WTC11 (cell line): ENCODE measurements at places on chromosomes 5 and 9.
A peak's percentile ranks its signal among the peaks of the same experiment; 100 is the strongest.

DNA sequence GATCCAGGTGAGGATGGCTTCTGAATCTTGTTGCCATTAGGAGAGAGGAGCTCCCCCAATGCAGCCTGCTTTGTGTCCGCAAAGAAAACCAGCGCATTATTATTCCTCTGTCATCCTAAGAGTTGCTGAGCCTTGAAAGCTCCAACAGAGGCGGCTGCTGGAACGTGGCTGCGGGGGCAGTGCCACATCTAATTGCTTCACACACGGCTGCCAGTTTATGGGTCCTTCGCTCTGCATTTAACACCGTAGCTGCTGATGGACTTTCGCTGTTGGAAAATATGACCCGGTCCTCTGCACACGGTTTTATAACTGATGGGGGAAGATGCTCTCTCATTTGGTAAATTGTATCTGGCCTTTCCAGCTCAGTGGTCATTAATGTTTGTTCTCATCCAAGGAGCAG, 38.0 kb downstream of the ZNF622 start:
- H3K27me3 ChIP-seq = peaks cover 7% of the 10 kb centered on the region
- H3K36me3 ChIP-seq = peaks cover 30% of the 10 kb centered on the region
- no peak overlapping the region for H3K27ac ChIP-seq
- DNase-seq = no peak
- no peak overlapping the region for H3K4me3 ChIP-seq

DNA sequence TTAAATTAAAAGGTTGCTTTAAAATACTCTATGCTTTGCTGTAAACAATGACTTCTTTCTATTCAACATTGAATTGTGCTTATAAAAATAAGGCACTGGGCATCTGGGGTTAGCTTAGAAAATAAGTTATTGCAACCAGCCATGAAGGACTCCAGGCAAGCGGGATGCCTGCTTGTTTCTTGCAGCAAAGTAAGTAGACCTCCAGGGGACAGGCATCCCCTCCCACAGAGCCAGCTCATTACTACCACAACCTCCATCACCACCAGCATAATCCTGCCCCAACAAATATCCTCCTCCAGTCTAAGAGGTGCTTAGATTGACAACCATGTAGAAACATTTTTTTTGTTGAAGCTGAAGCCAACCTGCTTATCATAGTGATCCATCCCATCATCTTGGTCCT, 190.4 kb downstream of the TARS1 start:
- no peaks in the 10 kb centered on the region for H3K27me3 ChIP-seq
- DNase-seq = no peak
- peaks cover 4% of the 10 kb centered on the region for H3K4me1 ChIP-seq
- no peak overlapping the region for H3K27ac ChIP-seq

- peaks cover 7% of the 10 kb centered on the region for H3K36me3 ChIP-seq
- no peak for DNase-seq
- H3K27me3 ChIP-seq = peaks cover 6% of the 10 kb centered on the region
- peaks cover 70% of the 10 kb centered on the region for H3K4me1 ChIP-seq
These were observed 61.8 kb downstream of the PRKACG start for GRCh38 chr9:68951879-68952659.

DNA sequence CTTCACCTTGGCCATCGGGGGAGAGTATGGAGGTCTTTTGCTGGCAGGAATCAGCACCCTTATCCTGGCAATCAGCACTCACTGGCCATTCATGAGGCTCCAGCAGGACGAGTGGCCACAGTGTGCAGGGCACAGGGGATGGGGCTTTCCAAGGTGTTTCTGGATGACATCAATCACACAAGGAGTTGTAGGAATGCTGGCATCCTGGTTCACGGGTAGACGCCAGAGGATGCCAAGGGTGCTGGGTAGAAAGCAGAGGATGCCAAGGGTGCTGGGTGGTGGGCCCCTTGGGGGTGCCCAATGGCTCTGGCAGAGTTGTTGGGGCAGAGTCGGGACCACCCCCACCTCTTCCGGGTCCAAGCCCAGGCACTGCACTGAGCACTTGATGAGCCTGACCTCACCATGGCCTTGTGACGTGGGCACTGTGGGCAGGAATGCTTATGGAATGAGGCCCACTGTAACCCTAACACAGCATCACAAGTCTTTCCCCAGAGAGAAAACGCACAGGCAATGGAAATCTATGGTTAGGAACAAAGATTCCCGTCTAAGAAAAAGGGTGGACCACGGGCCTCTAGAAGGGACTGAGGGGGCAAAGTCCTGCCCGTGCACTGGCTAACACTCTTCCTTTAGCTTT, 29.1 kb downstream of the CEL start:
- no peak for DNase-seq
- H3K4me1 ChIP-seq = no peaks in the 10 kb centered on the region
- H3K4me3 ChIP-seq = no peak overlapping the region

GRCh38 chr5:91257301-91257700, 125.8 kb downstream of the ARRDC3 start:
- no peak overlapping the region for H3K27ac ChIP-seq
- no peak for DNase-seq
- no peaks in the 10 kb centered on the region for H3K27me3 ChIP-seq
- no peak overlapping the region for H3K4me3 ChIP-seq
- H3K36me3 ChIP-seq = no peaks in the 10 kb centered on the region

DNA sequence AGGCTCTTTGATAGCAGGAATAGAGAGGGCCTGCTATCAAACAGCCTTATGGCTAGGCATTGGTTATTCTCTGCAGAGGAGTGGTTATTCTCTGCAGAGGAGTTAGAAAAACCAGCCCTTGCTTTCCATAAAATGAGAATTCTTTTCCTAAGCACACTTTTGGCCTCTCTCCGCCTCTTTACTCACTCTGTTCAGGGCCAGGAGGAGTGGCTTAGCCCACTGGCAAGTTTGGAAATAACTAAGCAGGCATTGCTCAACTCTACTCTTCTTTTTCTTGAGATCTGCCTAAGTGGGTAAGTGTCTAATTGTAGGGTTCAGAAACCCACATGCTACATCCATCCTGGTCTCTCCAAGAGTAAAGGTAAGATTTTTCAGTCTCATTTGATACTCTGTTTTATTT, 341.7 kb downstream of the KIAA0825 start:
- H3K4me1 ChIP-seq = peaks cover 24% of the 10 kb centered on the region
- H3K36me3 ChIP-seq = peaks cover 5% of the 10 kb centered on the region
- no peak overlapping the region for H3K4me3 ChIP-seq

DNA sequence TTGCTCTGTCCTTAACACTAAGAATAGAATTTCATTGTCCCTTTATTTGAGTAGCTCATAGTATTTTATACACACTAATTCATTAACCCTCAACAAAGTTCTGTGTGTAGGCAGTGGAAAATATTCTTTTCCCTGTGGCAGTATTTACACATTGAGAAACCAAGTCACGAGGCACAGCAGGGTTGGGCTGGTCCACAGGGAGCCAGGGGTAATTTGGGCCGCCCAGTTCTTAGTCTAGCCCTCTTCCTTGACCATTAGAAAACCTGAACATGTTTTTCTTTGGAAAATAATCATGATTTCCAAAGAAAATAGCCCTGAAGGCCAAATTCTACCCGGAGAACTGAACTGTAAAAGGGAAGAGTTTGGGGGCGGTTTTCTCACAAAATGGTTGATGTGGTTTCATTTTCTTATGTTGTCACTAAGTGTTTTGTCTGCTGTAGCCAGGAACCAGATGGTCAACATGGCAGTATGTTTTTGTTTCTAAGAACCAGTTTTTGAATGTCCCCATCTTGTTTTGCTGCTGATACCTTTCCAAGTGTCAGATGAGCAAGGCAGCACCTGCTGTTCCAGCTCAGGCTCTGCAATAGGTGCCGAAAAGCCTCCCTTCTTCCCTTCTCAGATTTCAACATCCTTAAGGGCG, 29.6 kb downstream of the ARHGEF28 start:
- no peak overlapping the region for H3K4me3 ChIP-seq
- no peaks in the 10 kb centered on the region; the same call in none of the 2 replicates for H3K27me3 ChIP-seq
- H3K27ac ChIP-seq = no peak overlapping the region
- H3K36me3 ChIP-seq = no peaks in the 10 kb centered on the region
- peaks cover 3% of the 10 kb centered on the region; the same call in 1 of the 2 replicates for H3K4me1 ChIP-seq

GRCh38 chr5:156363861-156364260, 36.9 kb downstream of the SGCD start:
- no peak overlapping the region for H3K4me3 ChIP-seq
- H3K36me3 ChIP-seq = no peaks in the 10 kb centered on the region
- no peaks in the 10 kb centered on the region for H3K4me1 ChIP-seq
- H3K27me3 ChIP-seq = no peaks in the 10 kb centered on the region
- H3K27ac ChIP-seq = no peak overlapping the region
- DNase-seq = no peak

DNA sequence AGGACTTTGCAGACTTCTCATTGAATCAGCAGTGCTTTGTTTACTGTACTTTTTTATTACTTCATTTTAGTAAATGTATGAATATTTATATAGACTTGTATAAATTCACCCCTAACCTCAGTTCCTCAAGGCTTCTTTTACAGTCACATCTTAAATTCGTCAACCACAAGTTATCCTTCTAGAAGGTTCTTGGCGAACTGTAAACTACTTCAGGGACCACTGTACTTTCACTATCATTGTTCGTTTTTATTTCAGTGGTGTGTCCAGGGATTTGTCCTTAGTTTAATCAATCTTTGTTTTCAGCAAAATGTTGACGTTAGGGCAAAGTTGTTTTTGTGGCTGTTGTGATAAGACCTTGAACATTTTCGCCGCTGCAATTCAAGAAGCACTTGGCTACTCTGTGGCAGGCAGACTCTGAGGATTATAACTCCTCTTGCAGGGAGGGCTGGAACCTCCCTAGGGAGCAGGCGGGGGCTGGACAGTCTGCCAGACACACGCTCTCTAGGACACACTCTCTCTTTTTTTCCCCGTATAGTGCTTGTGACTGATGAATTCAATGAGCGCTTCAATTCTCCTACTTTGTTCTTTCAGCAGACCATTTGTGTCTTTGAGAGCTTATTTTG, 252.8 kb downstream of the FBXL7 start:
- peaks cover 41% of the 10 kb centered on the region for H3K4me1 ChIP-seq
- H3K27me3 ChIP-seq = no peaks in the 10 kb centered on the region
- no peak for DNase-seq
- no peak overlapping the region for H3K4me3 ChIP-seq
- H3K27ac ChIP-seq = no peak overlapping the region
- H3K36me3 ChIP-seq = no peaks in the 10 kb centered on the region

DNA sequence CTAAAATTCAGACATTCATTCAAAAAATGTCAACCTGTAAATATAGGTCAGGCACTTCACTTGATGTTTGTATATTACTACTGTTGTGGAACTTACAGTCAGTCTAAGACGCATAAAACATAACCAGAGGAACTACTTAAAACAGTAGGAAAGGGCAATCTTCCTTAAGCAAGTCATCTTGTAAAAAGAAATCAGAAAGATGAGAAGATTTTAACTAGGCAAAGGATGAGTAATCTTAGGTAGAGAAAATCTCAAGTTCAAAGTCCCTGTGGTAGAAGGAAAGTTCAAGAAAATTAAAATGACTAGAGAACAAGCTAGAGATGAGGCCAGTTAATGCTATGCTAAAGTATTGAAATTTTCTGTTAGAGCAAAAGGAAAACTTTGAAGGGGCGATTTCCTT, 152.4 kb downstream of the RAPGEF6 start:
- H3K36me3 ChIP-seq = peaks cover 35% of the 10 kb centered on the region
- H3K27me3 ChIP-seq = no peaks in the 10 kb centered on the region
- H3K4me3 ChIP-seq = no peak overlapping the region
- no peak overlapping the region for H3K27ac ChIP-seq

- DNase-seq = no peak
- peaks cover 7% of the 10 kb centered on the region; the same call in 1 of the 2 replicates for H3K27me3 ChIP-seq
- H3K4me1 ChIP-seq = peaks cover 16% of the 10 kb centered on the region
- no peak overlapping the region for H3K27ac ChIP-seq
These were observed 75.0 kb upstream of the ICE1 start for GRCh38 chr5:5347442-5347841.

GRCh38 chr5:69416180-69416579, 1.3 kb downstream of the MARVELD2 start:
- no peaks in the 10 kb centered on the region for H3K27me3 ChIP-seq
- H3K27ac ChIP-seq = peak overlapping the region; percentile 96
- H3K36me3 ChIP-seq = peaks cover 27% of the 10 kb centered on the region
- peak overlapping the region; percentile 91 for H3K4me3 ChIP-seq
- DNase-seq = no peak

- no peaks in the 10 kb centered on the region for H3K27me3 ChIP-seq
- no peak for DNase-seq
- no peak overlapping the region for H3K4me3 ChIP-seq
- 0 out of 2 replicates have a peak, but pooled peaks cover under 1% of the 10 kb centered on the region for H3K36me3 ChIP-seq
- H3K4me1 ChIP-seq = peaks cover 7% of the 10 kb centered on the region
These were observed 13.7 kb upstream of the ADAMTS16 start for GRCh38 chr5:5126444-5126843.

- DNase-seq = no peak
- no peaks in the 10 kb centered on the region for H3K36me3 ChIP-seq
- H3K27ac ChIP-seq = no peak overlapping the region
- H3K4me3 ChIP-seq = no peak overlapping the region
These were observed 47.4 kb downstream of the SPEF2 start for GRCh38 chr5:35665096-35665495.

DNA sequence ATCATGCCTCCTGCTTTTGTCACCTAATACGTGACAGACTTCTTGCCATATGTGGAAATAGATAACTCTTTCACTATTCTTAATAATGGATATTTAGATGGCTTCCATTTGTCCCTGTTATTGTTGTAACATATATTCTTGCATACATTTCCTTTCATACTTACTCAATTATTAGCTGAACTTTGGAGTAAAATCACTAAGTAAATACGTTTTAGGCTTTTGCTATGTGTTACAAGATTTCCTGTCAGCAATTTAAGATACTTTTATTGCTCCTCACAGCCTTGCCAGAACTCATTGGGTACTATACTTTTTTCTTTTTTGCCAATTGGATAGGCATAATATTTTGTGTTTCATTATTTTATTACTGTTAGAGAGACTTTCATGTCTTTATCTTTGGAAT, 26.9 kb downstream of the CCNH start:
- H3K4me3 ChIP-seq = no peak overlapping the region
- peaks cover 43% of the 10 kb centered on the region for H3K36me3 ChIP-seq
- no peak for DNase-seq
- no peak overlapping the region for H3K27ac ChIP-seq
- H3K27me3 ChIP-seq = no peaks in the 10 kb centered on the region

GRCh38 chr5:38297830-38298608, 39.7 kb downstream of the EGFLAM start:
- no peaks in the 10 kb centered on the region; the same call in 1 of the 2 replicates for H3K36me3 ChIP-seq
- peaks cover 6% of the 10 kb centered on the region; the same call in 1 of the 2 replicates for H3K4me1 ChIP-seq
- H3K4me3 ChIP-seq = no peak overlapping the region
- no peak overlapping the region for H3K27ac ChIP-seq
- no peaks in the 10 kb centered on the region for H3K27me3 ChIP-seq
- no peak for DNase-seq

DNA sequence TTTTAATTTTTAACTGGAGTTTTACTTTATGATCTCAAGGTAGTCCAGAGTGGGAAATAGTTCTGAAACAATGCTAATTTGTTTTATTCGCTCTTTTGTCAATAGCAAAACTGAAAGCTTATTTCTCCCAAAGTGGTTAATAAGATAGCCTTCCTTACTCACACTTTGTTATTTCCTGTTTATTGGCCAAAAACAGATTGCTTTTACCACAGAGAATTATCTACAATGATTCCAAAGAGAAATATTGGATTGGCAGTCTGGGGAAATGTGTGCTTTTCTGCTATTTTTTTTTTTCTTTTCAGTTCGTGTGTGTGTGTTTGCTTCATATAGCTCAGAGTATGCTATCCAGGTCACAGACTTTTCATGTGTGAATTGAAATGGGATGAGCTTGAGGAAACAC, 756.7 kb upstream of the RGMB start:
- H3K27me3 ChIP-seq = no peaks in the 10 kb centered on the region
- H3K36me3 ChIP-seq = 0 out of 2 replicates have a peak, but pooled peaks cover 3% of the 10 kb centered on the region
- DNase-seq = no peak
- H3K27ac ChIP-seq = no peak overlapping the region
- no peak overlapping the region for H3K4me3 ChIP-seq
